Occipital lobe (tissue), 3 donors: ENCODE measurements at places on chromosomes 7 and 10. TPM values are rescaled to one million over a fixed set of nuclear protein-coding genes. Genes with fewer than 3 reads are reported as not detected.

SCART1 gene
- total RNA-seq = 0.47 TPM

TFPI2 gene
- total RNA-seq = 0.31 TPM

MMP21 gene
- not detected for total RNA-seq

WEE2 gene
- total RNA-seq = 0.16 TPM

FAM25A gene
- total RNA-seq = not detected

POR gene
- total RNA-seq = 59.0 TPM
